Stimulated activated CD8-positive, alpha-beta memory T cell treated with anti-CD3 and anti-CD28 coated beads, Interleukin-15, amount 100 ng/mL, for 1 hour (primary cell): ENCODE measurements at places on chromosomes 5 and 9.

DNA sequence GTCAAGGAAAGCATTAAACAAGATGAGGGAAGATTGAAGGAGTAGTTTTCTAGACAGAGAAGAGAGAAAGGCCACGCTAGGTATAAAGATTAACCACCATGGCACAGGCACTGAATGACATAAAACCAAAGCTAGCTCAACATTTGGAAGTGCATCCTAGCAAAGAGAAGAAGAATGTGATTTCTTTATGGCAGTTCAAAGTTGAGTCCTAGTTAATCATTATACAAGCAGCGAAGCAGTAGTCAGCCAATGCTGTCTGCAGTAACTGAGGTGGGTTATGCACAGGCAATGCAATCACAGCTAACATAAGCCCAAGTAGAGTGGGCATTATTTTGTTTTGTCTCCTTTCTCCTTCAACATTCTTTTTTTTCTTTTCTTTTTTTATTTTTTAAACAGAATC lies 24.0 kb upstream of the ANKRD31 start:
- DNase-seq = no peak

DNA sequence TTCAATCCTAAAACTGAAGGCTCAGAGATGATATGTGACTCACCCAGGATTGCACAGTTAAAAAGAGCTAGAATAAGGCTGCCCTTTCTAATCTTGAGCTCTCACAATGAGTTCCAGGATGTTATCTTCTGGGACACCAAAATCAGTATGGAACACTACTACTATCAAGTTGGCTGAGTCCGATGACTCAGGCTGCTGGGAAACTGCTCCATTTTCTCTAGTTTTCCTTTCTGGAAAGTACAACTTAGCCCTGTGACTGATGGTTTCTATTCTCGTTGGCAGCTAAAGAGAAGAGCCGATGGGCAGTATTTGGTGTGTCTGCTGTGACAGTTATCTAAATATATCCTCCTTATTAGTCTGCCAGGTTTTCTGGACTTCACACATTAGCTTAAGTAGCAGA lies 37.9 kb upstream of the DPYSL3 start:
- DNase-seq = no peak

DNA sequence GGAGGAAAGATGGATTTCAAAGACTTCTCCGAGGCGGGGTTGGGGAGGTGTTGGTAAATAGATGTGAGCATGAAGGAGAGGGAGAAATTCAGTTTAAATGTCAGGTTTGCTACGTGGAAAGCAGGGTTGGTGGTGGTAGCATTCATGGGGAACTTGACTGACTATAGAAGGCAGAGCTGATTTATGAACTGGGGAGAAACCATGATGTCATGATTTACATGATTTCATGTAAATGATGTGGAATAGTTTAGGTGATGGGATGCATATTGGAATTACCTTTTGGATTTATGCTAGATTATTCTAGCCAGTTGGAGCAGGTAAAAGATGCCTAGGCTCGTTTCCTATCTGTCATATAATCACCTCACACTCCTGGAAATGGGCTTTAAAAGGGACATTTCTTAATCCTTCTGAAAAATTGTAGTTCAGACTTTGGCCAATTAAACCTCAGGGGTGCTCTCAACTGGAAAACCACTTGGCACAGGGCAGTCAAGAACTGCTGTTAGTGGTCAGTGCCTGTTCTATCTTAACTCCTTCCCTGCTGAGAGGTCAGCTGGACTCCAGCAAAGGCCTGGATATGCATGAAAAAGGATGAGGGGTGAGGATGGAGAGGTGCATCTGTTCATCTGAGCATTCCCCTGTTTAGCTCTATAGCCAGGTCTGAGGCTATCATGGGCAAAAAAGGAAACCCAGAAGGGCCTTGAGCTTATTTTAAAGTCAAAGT lies 50.1 kb upstream of the BASP1 start:
- no peak for DNase-seq

GRCh38 chr5:172178301-172178987 lies 9.6 kb downstream of the STK10 start:
- no peak for DNase-seq

DNA sequence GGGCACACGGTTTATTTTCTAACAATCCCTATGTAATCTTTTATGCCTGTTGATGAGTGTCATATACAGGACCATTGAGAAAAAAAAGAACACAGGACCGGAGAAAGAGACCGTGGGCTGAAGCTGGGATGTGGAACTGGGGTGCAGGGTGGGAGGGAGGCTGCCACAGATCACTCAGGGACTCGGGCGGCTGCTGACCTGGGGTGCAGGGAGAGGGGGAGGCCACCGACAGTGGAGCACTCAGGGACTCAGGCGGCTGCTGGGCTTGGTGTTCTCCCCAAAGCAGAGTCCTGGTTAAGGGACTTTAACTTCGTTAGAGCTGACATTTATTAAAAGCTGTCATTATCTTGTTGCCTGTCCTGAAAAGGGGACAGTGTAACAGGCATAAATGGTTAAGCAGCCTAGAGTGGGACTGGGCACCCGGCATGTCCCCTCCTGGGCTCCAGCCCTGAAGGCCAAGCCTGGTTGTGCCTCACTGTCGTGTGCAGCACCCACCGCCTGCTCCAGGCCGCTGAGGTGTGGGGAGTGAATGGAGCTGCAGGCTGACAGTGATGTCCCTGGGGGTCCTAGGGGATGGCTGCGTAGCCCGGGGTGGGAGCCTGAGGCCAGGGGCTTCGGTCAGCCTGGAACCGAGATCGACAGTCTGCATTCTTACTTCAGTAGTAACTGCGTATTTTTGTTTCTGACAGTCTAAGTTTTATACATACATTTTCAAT lies 14.0 kb downstream of the NDUFS6 start:
- DNase-seq = no peak

DNA sequence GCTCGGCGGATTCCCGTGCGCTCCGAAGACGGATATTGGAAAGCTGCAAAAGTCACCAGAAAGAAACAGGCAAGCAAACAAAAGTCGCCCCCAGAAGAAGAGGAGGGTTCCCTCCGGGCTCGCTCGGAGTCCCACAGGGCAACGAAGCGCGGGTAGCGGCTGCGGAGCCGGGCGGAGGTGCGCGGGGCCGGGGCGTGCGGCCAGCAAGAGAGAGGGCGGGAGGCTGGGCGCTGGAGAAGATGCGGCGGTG lies at the start of gene FBN2:
Gene FBN2 (minus strand): TSS at position 246 of the 250 bp plus-strand sequence. CDS start 642 bp downstream, outside the sequence.
- DNase-seq = no peak

DNA sequence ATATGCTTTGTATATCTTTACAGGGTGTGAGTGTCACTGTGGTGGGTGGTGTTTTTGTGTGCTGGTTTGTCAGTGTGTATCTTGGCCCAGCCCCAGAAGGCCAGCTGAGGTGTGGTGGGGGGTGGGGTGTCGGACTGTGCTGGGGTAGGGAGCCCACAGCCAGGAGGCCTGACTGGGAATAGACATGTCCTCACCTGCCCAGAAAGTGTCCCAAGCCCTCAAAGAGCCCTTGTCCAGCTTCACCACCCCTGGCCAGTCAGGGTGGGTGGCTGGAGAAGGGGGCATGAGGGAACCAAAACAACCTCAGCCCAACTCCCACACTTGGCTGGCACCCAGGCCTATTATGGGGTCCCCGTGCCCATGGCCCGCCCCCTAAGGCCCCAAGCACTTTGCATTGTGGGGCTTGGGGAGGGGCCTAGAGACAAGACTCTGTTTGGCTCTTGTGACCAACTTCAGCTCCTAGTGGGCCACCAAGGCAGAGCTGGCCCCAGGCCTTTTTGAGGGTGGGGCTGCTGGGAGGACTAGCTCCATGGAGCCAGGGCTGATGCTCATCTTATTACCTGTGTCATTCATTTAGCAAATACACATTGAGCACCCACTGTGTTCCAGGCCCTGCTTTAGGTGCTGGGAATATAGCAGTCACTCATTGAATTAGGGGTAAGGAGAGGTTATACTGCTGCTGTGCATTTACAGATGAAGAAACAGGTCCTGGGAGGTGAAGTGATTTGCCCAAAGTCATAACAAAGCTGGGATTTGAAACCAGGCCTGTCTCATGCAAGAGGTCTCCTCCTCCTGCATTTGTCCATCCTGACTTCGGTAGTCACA lies 56.2 kb upstream of the PSD2 start:
- no peak for DNase-seq

- no peak for DNase-seq
Observed at GRCh38 chr5:136023958-136024541, 4.7 kb upstream of the TGFBI start.

DNA sequence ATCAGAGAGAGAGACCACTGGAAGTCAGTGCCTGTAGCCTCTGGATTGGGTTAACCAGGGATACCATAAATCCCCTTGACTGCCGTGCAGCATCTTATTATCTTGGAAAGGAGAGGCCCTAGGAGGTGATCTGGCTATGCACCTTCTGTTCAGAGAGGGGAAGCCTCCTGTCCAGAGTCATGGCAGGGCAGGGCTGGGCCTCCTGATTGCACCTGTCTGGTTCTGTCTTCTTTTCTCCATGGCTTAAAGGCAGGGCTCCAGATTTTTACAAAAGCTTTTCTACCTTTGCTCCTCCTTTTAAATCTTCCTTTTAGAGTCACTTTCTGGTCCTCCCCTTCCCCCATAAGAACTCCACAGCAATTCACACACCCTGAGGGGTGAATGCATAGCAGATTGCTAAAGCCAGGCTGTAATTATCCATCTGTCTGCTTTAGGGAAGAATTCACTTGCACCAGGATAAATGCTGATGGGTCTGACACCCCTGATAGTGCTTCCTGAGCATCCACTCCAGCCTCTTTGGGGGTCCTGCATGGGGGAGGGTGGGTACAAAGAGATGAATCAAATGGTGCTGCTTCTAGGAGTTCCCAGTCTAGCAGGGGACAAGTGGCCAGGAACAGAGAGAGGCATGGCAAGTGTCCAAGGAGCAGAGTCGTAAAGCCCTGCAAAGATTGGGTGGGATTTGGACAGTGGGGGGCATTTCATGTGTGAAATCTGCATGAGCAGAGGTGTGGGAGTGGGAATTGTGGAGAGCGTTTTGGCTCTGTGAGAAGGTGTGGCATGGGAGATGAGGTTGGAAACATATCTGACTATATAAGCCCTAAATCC lies 141.3 kb upstream of the ALDH1B1 start:
- no peak for DNase-seq

DNA sequence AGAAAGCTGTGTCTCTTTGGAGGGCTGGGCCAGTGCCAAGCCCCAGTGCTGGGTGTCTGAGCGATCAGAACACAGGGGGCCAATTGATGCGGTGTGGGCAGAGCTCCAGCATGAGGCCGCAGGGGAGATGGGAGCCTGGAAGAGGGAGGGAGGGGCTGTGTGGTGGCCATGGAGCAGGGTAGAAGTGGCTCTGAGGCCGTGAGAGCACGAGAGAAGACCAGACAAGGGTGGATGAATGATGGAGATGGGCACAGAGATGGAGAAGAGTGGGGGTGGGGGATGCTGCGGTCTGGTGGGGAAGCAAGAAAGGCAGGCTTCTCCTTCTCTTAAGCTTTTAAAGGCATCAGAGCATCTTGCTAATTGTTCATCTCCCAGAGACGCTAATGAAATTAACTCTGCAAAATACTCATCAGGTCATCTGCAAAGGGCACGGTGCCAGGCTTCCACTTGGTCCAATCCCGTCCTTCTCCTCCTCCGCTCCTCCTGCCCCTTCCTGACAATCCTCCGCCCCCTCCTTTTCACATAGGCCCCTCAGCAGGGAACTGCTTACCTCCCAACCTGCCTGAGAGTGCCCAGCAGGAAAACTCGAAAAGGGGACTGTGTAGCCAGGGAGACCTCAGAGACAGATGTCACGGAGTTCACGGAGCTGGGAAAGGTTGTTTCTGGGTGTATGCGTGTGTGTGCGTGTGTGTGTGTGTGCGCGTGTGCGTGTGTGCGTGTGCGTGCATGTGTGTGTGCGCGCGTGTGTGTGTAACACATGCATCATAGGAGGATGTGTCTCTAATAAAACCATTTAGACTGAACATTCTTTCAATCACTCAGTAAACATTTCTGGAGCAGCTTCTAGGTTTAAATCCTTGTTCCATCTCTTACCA lies 7.1 kb upstream of the UNC5A start:
- no peak for DNase-seq

DNA sequence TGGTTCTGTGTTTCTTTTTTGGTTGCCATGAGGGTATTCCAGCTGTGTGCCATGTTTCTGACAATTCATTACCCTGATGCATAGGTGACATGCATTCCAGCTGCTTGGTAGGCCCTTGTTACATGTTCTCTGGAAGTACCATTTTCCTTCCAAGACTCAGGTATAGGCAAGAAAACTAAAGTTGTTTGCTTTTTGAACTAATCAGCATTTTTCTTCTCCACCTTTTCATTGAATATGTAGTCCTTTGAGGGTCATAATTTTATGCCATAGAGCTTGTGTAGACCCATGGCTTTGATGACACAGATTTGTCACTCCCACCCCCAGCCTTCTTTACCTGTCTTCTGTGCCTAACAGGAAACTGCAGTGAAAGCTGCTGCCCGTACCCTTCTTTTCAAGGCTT lies 339.2 kb downstream of the MED10 start:
- DNase-seq = no peak

- no peak for DNase-seq
Observed at GRCh38 chr9:135945969-135946368, 15.2 kb downstream of the UBAC1 start.

- DNase-seq = no peak
Observed at GRCh38 chr9:133818444-133818843, 80.3 kb upstream of the SARDH start.

DNA sequence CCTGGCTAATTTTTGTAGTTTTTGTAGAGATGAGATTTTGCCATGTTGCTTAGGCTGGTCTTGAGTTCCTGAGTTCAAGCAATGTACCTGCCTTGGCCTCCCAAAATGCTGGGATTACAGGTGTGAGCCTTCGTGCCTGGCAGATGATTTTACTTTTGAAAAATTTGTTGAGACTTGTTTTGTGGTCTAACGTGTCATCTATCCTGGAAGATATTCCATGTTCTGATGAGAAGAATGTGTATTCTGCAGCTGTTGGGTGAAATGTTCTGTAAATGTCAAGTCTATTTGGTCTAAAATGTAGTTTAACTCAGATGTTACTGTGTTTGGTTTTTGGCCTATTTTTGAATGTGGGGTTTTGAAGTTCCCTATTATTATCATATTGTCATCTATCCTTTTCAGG lies 145.6 kb downstream of the XRCC4 start:
- DNase-seq = no peak

DNA sequence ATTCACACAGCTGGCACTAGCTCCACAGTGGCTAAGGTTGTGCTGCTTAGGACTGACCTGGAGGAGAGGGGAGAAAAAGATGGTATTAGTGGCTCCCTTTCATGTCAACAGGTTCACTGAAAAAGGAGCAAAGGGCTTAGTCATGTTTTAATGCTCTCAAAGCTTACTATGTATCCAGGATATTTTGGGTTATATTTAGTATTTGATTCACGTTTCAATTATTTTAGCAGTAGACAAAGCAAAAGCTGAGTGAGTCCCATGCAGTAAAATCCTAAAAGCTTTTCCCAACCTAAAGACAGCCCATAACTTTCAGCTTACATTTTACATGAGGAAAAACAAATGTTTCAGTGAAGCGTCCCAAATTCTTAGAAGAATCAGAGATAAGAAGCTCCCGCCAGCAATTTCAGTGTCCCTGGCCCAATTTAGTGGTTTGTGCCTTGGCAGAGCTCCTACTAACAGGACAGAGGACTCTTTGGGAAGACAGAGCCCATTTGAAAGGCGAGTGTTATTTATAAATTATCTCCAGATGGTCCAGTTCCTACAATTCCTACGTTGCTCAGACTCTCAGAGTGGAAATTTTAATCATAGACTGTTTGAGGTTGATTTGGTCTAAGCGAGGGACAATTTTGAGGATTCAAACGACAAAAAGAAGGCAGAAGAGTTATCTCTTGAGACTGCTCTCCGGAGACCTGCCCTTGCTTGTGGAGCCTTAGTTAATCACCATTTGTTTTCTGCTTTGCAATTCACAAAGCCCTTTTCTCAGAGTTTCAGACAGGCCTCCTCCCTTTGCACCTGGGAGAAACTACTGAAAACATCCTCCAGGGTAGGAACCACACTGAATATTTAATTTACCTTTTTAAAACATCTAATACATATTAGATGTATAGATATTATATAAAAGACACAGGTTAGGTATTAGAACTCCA lies 225.0 kb upstream of the ANKRD55 start:
- no peak for DNase-seq

- DNase-seq = no peak
Observed at GRCh38 chr5:44862808-44863207, 54.1 kb downstream of the MRPS30 start.
